ENCODE measurements at places on chromosomes 6 and 20. TPM values are rescaled to one million over a fixed set of nuclear protein-coding genes. Genes with fewer than 3 reads are reported as not detected.

DNA sequence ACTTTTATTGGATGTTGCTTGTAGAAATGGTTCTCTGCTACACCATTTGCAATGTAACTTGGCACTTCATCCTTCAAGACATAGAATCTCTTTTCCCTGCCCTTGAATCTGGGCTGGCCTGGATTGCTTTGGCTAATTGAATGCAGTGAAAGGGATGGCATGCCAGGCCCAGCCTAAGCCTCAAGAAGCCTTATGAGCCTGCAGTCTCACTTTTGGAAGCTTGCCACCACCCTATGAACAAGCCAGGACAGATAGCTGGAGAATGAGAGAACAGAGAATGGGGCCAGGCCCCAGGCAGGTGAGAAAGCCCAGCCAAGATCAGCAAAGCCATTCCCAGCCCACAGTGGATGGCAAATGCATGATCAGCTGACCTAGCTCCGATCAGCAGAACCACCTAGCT, 350.7 kb upstream of the RNF24 start:
- DNase-seq, result no peak

- no peak for DNase-seq
Observed at GRCh38 chr20:48262466-48262865, 477.2 kb upstream of the SULF2 start.

DNA sequence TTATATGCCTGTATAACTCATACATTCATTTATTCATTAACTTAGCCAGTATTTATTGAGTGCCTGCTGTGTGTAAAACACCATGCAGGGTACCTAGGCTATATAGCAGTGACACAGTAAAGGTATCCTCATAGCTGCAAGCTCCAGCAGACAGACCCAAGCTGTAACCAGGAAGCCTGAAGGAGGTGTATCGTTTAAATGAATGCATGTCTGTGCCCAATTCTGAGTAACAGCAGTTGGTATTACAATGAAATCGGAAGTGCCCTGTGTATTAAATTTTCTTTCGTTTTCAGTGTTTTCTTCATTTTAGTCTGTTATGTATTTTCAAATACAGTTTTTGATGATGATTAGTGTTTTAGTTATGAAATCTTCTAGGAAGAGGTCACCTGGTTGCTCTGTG, 485.8 kb upstream of the SOX4 start:
- no peak for DNase-seq

- DNase-seq, result peak; percentile 62
Observed at GRCh38 chr6:129767776-129768485, 58.0 kb upstream of the ARHGAP18 start.

DNA sequence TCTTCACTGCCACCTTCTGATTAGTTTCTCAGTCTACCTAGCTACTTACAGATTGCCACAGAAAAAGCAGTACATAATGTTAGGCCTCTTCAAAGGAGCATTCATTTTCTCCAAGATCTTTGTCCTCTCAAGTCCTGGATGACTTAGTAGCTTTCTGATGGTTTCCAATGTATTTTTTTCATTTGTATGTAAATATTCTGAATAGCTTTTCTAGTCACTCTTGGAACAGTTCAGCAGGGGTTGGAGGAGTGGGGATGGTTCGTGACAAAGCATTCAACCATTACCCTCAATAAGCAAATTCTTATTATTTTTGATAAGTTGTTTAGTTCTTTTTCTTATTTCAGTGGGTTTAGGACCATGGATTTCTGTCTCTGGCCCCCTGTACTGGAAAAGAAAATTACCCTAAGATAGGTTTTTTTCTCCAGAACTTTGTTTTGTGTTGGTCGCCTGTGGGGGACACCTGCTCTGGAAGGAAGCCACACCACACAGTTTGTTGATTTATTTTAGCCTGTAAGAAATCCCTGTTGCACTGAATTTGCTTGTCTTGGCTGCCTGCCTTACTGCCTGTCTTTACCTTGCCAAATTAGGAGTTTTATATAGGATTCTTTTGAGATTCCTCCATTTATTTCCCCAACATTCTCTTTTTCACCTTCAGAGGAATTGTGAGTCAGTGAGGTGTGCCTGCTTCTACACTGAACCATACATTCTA, 247.9 kb downstream of the RFPL4B start:
- peak; percentile 61 for DNase-seq

DNA sequence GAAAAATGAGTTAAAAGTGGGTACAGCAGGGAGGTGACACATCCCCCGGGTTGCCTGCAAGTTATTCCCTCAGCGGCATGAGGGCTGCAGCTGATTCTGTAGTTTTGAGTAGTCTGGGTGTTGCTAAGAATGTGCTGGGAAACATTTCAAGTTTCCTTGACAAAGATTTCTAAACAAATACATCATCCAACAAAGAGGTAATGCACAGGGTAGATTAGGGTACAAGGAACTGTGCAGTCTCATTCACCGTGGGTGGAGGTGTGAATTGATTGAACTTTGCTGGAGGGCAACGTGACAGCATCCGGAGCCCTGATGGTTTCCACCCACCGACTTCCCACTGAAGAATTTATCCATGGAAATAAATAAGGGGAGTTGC, 21.8 kb downstream of the CASS4 start:
- DNase-seq, result no peak

COL11A2 gene
- total RNA-seq, result 4.0 TPM

C6orf15 gene
- 3.4 TPM for total RNA-seq
